ENCODE measurements at places on chromosomes 11 and 22. TPM values are rescaled to one million over a fixed set of nuclear protein-coding genes. Genes with fewer than 3 reads are reported as not detected.

DNA sequence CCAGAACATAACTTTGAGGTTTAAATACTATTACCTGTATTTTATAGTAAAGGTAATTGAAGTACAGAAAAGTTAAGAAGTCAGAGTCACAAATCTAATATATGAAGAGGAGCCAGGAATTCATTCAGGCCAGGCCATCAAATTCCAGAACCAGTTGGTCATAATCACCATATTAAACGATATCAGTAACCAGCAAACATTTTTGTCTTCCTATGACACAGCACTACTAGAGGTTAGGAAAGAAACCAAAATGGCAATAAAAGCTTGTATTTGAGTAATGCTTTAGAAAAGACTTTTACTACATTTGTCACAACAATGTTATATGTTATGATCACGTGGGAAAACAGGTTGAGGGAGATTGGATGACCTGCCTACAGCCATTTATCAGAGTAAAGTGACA, 62.2 kb downstream of the DKK3 start:
- H3K27ac ChIP-seq = no peak overlapping the region
- H3K27me3 ChIP-seq = no peaks in the 10 kb centered on the region
- no peaks in the 10 kb centered on the region for H3K4me1 ChIP-seq
- no peak for DNase-seq
- H3K4me3 ChIP-seq = no peak overlapping the region
- peaks cover 9% of the 10 kb centered on the region for H3K36me3 ChIP-seq

- H3K4me3 ChIP-seq = no peak overlapping the region
- no peak overlapping the region for H3K27ac ChIP-seq
- H3K36me3 ChIP-seq = no peaks in the 10 kb centered on the region
- H3K4me1 ChIP-seq = no peaks in the 10 kb centered on the region
Observed at GRCh38 chr11:117792241-117792640, 4.8 kb downstream of the DSCAML1 start.

DNA sequence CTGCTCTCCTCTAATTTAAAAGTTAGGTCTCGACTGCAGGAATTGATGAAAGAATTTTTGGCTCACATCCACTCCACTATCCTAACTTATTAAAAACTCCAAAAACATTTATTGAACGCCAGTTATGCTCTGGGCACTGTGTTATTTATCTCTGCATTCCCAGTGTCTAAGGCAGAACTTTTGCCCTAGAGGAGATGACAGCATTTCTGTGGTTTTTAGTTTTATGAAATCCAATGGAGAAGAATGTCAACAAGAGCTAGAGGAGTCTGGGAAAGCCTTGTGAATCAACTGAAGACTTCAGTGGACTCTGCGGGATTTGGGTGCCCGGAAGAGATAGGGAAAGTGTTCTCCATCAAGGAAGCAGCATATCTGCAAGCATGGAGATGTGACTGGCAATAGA, 217.0 kb upstream of the PGR start:
- no peaks in the 10 kb centered on the region for H3K36me3 ChIP-seq
- H3K27me3 ChIP-seq = peaks cover 21% of the 10 kb centered on the region
- no peak for DNase-seq
- no peak overlapping the region for H3K4me3 ChIP-seq

DNA sequence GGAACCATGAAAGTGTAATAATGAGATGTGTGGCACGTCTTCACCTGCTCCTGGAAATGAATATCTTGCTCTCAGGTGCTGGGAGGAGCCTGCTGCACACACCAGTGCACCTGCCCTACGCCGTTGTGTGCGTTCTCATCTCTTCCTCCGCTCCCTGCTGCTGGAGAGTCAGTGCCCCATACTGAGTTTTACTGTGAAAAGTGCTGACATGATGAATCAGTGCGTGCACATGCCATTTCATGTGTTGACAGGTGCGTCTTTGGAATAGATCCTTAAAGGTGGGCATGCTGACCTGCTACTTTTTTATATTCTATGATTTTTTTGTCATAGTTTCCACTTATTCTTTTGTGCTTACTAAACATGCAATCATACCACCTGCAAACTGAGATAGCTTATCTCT, 1015.8 kb downstream of the BRD1 start:
- no peak overlapping the region for H3K27ac ChIP-seq
- H3K36me3 ChIP-seq = no peaks in the 10 kb centered on the region
- DNase-seq = no peak
- no peak overlapping the region for H3K4me3 ChIP-seq

GRCh38 chr11:67365736-67366444, 7.5 kb downstream of the CLCF1 start:
- H3K27me3 ChIP-seq = peaks cover 12% of the 10 kb centered on the region
- no peaks in the 10 kb centered on the region for H3K36me3 ChIP-seq
- peaks cover 10% of the 10 kb centered on the region for H3K4me1 ChIP-seq
- DNase-seq = no peak

- H3K36me3 ChIP-seq = no peaks in the 10 kb centered on the region
- no peak for DNase-seq
- H3K27ac ChIP-seq = no peak overlapping the region
- H3K4me3 ChIP-seq = no peak overlapping the region
Observed at GRCh38 chr11:109677876-109678275, 255.9 kb downstream of the C11orf87 start.

Gene TRIM49C
- not detected for total RNA-seq

Gene MIF
- 642 TPM for total RNA-seq

Gene CALCB
- not detected for total RNA-seq

- DNase-seq = no peak
- H3K27me3 ChIP-seq = no peaks in the 10 kb centered on the region
- no peaks in the 10 kb centered on the region for H3K36me3 ChIP-seq
- no peak overlapping the region for H3K27ac ChIP-seq
- no peaks in the 10 kb centered on the region for H3K4me1 ChIP-seq
Observed at GRCh38 chr11:33658195-33658900, 42.3 kb downstream of the C11orf91 start.

Gene OR52J3
- not detected for total RNA-seq

Gene MCAM
- 66.7 TPM for total RNA-seq

DNA sequence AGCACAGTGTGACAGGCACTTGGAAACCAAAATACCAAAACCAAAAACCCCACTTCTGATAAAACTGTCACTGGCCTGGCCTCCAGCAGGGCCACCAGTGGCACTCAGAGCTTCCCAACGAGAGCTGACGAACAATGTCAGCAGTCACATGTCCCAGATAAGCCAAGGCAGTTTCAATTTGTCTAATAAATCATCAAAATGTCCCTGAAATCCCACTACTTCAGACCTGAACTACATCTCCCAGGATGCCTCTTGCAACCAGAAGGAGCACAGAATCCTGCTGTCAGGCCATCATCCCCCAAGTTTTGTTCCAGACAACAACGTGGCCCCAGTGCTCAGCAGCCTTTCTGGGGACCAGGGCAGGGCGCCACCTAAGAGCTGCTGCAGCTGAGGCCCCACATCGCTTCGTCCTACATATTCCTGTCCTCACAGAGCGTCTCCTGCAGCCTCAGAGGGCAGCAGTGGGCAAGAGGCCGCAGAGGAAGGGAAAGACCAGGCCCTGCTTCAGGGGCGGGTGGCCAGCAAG, 25.1 kb downstream of the LRFN4 start:
- no peak overlapping the region for H3K4me3 ChIP-seq
- H3K27ac ChIP-seq = peak overlapping the region; percentile 84
- H3K4me1 ChIP-seq = peaks cover 23% of the 10 kb centered on the region
- no peaks in the 10 kb centered on the region for H3K36me3 ChIP-seq
- H3K27me3 ChIP-seq = no peaks in the 10 kb centered on the region

DNA sequence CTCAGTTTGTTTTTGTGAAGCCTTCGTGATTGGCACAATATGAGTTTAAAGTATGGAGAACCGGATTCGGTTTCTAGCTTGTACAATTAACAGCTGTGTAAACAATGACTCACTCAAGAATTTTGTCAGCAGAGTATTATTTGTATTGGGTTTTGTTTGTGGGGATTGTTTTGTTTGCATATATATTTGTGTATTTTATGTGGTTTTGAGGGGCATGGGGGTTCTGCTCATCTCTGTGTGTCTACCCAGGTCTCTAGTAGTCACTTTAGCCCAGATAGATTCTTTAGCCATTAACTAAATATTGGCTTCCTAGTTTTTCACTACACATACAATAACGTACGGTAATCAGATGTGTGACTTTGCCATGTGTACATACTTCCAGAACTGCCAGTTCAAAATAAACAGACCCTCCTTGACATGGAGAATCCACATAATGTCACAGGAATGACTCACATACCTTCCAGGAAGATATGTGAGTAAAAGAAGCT, 7.5 kb upstream of the MS4A7 start:
- no peaks in the 10 kb centered on the region for H3K27me3 ChIP-seq
- H3K36me3 ChIP-seq = no peaks in the 10 kb centered on the region
- no peaks in the 10 kb centered on the region for H3K4me1 ChIP-seq
- no peak overlapping the region for H3K27ac ChIP-seq
- no peak overlapping the region for H3K4me3 ChIP-seq

Data from neural crest cell (in vitro differentiated cells).